ENCODE measurements at places on chromosomes 4 and X. TPM values are rescaled to one million over a fixed set of nuclear protein-coding genes. Genes with fewer than 3 reads are reported as not detected.

DNA sequence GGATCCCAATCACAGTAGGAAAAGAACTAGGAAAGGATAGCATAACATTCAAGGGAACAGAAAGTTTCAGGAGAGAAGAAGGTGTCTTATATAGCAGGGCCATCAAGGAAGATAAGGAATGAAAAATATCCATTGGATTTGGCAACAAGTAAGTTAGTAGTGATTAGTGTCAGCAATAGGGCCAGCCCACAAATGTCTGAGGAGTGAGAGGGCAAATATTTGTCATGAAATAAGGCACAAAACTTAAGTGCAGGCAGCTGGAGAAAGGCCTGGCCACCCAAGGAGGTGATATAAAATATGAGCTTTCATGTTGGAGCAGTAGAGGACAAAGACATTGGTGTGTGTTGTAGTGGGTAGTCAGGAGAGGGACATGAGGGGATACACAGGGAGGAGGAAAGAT lies 132.1 kb downstream of the COL4A6 start:
- DNase-seq: no peak

GRCh38 chrX:149312097-149312496 lies 193.0 kb downstream of the IDS start:
- no peak for DNase-seq

DNA sequence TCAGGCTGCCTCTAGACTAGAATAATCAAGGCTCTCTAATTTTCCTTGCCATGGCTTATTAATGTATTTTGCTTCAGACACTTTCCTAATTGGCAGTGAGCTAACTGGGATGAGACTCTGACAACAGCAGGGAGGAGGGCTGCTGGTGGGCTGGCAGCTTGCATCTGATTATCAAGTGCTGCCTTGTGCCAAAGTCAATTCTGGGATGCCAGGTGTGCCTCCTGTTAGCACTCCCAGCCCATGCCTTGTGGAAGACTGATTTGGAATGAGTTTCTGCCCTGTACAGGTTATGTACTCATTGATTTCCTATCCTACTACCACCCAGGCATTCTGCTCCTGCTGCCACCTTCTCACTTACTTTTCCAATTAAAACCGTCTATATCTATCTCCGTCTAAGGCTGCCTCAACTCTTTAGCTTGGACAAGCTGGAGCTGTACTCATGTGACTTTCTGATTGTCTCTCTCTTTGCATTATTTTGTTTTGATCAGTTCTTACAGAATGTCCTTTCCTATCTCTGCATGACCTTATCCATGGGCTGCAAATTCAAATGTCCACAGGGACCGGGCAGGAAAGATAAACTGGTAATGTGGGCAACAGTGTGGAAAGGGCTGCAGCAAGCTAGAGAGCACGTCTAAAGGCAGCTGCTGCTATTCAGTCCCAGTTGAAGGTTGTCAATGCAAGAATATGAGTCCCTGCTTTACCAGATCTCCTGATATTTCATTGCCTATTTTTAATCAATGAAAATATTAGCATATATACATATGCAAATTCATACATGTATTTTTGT lies 112.6 kb downstream of the GABRA2 start:
- no peak for DNase-seq

Gene FGF5
- 5.8 TPM for total RNA-seq
